ENCODE measurements at places on chromosomes 13 and 19.

DNA sequence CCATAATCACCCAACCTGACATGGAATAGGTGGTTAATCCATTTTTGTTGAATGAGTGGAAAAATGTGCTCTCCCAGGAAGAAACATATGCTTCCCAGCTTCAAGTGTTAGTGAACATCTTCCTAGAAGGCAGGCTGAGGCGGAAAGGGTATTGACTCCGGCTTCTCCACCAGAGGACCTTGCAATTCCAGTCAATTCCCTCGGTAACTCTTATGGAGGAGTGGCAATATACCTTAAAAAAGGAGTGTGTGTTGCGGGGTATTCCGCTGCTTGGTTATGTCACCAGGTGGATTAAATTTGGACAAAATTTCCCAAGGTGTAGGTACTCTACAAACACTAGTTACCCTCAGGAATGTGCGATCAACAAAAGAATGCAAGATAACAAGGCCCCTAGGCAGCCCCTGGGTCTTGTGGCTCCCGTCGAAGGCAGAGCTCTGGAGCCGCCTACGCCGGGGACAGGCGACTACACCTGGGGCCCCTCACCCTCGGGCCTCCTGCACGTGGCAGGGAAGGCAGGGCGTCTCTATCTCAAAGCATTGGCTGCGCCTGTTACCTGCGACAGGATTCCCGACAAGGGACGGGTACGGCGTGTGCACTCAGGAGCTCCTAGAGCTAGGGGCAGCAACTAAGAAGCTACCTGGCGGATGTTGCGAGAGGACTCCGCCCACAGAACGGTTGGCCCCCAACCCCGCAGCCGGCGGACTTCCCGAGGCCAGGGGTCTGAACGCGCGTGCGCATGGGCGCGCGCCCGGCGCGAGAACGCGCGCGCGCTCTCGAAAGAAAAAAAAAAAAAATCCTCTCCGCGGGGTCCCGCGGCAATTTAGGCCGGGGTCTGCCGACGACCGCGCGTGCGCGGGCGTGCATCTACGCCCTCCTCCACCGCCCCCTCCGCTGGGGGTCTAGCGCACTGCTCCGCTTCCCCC is at the start of gene WDR87:
Gene WDR87, minus strand, starts transcription at position 649 of the 923 bp plus-strand sequence. CDS start 8,355 bp downstream, outside the sequence.
- DNase-seq: peak; percentile 17

GRCh38 chr13:49584771-49585182 is 581 bp downstream of the RCBTB1 start:
- no peak for DNase-seq

GRCh38 chr19:35153701-35154524 is 622 bp upstream of the FXYD5 start:
- DNase-seq: peak; percentile 61

- peak; percentile 49 for DNase-seq
These were observed at the start of gene FSD1 for GRCh38 chr19:4304538-4305256. FSD1 (plus strand) TSS chr19:4304598; CDS start chr19:4304747, 149 bp downstream.

- DNase-seq: no peak
These were observed 239.0 kb downstream of the RGCC start for GRCh38 chr13:41696163-41697003.

GRCh38 chr13:30340331-30341250 is 33.2 kb upstream of the KATNAL1 start:
- no peak for DNase-seq

- DNase-seq: no peak
These were observed 36.6 kb upstream of the OXGR1 start for GRCh38 chr13:97030705-97031452.

- DNase-seq: no peak
These were observed 9.2 kb upstream of the KANK3 start for GRCh38 chr19:8352134-8352827.

- DNase-seq: no peak
These were observed 3.4 kb downstream of the NOTCH3 start for GRCh38 chr19:15197275-15197941.

- DNase-seq: no peak
These were observed 834.1 kb upstream of the SLITRK6 start for GRCh38 chr13:86633346-86633745.

DNA sequence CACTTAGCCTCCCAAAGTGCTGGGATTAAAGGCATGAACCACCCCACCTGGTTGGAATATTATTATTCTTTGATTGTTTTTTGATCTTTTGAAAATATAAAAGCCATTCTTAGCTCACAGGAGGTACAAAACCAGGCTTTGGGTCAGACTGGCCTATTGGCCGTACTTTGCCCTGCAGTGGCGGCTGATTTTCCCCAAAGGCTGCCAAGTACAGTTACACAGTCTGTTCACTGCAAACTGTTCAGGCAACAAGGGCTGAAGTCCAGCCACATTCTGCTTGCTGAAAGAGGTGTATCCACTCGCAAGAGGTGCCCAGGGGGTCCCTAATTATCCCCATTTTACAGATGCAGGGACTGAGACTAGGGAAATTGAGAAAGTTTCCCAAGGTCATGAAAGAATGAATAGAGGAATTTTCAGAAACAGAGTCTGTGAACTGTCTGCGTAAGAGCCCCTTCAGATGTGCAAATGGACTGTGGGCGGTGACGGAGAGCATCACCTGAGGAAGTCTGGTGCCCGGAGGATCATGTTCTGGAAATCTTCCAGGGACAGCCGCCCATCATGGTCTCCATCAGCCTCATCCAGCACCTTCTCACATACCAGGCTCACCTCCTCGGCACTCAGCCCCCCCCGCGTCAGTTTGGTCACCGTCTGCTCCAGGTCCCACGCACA is 9.0 kb downstream of the CIB3 start:
- no peak for DNase-seq

GRCh38 chr13:43305416-43305815 is 282.0 kb downstream of the DNAJC15 start:
- no peak for DNase-seq

DNA sequence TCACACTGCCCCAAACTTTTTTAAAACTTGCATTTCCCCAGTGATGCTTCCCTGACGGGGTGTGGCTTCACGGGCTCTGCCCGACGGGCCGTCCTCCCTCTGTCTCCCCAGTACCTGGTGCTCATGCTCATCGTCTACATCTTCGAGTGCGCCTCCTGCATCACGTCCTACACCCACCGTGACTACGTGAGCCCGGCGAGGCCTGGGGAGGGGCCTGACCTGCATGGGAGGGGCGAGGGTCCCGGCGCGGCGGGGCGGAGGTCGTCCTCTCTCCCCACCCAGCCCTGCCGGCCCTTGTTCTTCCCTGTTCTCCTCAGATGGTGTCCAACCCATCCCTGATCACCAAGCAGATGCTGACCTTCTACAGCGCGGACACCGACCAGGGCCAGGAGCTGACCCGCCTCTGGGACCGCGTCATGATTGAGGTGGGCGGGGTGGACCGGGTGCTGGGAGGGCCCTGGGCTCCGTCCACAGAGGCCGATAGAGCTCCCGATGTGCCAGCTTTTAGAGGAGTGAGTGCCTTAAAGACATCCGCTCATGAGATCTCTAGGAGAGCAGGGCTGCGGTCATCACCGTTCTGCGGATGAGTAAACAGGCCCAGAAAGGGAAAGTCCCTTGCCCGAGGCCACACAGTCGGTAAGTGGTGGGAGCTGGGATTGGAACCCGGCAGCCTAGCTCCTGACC is 6.9 kb downstream of the UPK1A start:
- DNase-seq: no peak

GRCh38 chr19:47157431-47158321 is 27.0 kb downstream of the SAE1 start:
- no peak for DNase-seq

- DNase-seq: no peak
These were observed 10.5 kb upstream of the ZNF112 start for GRCh38 chr19:44367024-44367423.

GRCh38 chr19:16089010-16089846 is 12.9 kb downstream of the TPM4 start:
- no peak for DNase-seq

GRCh38 chr13:98506728-98507230 is 70.1 kb downstream of the STK24 start:
- DNase-seq: no peak

- no peak for DNase-seq
These were observed 7.4 kb downstream of the CHST8 start for GRCh38 chr19:33628921-33629825.

GRCh38 chr13:110538632-110539031 is 22.9 kb downstream of the RAB20 start:
- DNase-seq: no peak

DNA sequence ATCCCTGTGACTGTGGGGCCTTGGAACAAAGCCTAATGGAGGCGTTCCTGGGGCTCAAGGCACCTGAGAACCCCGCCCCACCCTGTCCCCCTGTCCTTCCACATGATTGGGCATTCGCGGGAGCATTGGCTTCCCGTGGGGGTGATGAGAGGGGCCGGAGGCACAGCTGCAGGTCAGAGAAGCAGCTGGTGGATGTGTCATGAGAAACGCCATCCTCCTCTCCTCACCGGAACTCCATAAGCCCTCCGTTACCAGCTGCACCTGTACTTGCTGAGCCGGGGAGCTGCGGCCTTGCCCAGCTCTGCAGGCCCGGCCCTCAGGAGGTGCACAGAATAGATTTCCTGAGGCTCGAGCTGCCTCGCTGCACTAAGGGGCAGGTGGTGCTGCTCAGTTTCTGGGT is 42.0 kb downstream of the CAPN12 start:
- no peak for DNase-seq

DNA sequence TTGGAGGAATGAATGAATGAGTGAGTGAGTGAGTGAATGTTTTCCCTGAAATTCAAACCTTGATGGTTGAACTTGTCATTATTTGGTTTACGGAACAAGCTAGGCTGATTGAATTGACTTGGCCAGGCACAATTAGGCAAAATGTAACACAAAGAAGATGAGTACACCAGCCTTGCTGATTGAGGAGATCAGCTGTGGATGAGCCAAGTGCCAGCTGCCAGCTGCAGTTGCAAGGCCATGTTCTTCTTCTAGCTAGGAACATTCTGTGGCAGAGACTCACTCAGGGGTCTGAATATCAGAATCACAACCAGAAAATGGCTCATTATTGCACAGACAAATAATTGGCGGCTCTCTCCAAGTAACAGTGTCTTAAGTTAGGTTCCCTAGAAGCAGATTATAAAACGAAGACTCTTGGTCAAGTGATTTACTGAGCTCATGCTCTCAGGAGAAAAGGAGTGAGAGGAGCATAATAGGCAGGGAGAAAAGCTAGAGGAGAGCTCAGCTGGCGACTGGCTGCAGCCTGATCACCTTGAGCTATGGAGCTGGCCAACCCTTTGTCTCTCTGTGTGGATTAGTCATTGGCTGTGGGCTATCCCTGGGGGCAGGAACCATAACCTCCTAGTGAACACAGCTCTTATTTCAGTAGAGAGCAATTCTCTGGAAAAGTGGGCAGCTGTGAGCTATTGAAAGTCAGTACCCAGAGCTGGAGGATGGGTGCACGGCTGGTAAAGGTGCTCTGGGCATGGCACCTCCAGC is 225.3 kb upstream of the SERP2 start:
- DNase-seq: no peak

DNA sequence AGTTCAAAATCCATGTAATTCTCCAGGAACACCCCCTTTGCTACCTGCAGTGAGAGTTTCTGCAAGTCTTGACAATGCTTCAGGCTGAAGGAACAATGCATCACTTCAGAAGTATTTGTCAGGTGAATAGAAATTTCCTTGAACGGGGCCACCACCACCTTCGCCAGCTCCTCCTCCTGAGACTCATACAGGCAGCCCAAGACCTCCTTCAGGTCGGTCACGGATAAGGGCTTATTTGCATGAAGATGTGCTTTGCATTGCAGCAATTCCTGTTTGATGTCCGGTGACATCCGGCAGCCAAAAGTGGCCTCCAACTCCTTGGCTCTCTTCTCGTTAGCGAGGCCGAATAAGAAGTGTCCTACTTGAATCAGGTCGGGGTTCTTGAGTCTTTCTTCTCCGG is 8.4 kb downstream of the NLRP7 start:
- DNase-seq: no peak

DNA sequence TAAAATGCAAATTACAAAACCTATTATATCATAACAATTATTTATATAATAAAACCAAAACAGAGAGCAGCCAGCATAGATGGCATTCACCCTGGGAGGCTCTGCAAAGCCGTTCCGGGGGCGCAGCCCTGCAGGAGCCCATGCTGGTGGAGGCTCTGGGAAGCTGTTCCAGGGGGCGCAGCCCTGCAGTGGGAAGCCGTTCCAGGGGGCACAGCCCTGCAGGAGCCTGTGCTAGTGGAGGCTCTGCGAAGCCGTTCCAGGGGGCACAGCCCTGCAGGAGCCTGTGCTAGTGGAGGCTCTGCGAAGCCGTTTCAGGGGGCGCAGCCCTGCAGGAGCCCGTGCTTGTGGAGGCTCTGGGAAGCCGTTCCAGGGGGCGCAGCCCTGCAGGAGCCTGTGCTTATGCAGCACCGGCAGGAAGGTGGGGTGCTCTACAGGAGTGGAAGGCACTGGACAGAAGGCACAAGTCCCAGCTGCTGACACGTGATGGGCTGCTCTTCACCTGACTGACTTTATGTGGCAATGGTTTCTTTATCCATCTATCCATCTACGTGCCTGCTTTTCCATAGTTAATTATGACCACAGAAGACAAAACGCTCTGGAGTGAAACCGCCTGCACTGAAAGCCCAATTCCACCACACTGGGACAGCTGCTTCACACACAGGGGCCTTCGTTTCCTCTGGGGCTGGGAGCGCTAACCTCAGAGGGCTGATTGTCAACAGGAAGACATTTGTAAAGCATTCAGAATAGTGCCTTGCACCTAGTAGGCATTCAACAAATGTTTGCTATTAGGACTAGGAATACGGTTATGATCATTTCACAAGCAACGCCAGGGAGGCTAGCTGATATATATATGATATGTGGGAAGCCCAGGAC is 23.7 kb downstream of the PCID2 start:
- no peak for DNase-seq

All from stimulated activated CD4-positive, alpha-beta T cell treated with anti-CD3 and anti-CD28 coated beads, TNF-alpha, amount 100 ng/mL, for 4 hours (primary cell).